ENCODE measurements at places on chromosomes 1 and 21.

GRCh38 chr1:67853704-67854103 is 20.4 kb upstream of the GNG12 start:
- peak; percentile 70 for DNase-seq

DNA sequence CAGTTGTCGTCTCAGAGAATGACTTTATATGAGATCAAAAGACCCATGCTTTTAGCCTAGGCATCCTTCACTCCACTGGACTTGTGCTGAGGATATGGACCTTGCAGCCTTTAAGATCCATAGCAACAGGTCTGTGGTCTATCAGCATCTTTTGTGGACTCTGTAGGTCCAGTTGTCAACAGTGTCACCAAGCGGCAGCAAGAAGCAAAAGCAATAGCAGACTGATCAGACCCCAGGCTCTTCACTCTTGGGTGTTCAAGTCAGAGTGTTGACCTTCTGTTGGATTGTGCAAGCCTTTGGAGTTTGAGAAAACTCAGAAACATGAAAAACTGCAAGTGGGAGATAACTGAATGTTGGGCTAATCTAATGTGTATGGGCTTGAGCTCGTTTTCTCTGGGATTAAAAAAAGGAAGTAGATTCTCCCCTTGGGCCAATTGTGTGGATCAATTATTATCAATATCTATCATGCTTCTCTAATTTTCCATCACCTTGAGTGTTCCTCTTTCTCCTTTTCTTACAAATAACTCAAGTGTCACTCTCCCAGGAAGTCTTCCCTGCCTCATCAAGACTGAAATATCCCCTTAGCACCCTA is 144.2 kb downstream of the LYPLAL1 start:
- DNase-seq, result no peak

GRCh38 chr1:24903955-24904730 is 25.9 kb downstream of the RUNX3 start:
- DNase-seq, result no peak

DNA sequence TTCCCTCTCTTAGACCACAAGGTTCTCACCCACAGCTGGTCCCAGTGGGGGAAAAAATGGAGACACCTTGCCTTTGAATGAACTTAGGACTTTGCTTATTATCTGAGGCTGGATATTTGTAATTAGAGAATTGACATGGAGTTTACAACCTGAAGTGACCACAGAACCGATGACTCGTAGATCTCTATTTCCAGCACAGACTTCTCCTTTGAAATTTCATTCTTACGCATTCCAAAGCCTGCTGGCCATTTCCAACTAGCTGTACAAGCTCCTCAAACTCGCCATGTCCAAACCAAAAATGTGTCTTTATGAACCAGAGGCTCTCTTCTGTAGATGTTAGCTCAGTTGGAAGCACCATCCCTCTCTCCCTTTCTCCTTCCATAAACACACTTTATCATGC is 12.0 kb downstream of the RAB7B start:
- DNase-seq, result no peak

DNA sequence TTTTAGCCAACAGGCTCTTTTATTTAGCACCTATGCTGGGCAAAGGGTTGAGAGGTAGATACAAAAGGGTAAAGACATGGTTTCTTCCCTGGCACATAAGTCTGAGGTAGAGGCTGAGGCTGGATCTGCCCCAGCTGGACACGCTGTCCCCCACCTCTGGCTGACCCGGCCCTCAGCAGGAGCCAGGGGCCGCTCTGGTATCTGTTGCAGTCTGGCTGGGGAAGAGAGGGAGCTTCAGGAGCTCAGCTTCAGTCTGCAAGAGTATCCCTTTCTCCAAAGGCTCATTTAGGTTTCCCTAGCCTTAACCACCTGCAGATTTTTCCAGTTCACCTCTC is 14.2 kb downstream of the BLACAT1 start:
- no peak for DNase-seq

DNA sequence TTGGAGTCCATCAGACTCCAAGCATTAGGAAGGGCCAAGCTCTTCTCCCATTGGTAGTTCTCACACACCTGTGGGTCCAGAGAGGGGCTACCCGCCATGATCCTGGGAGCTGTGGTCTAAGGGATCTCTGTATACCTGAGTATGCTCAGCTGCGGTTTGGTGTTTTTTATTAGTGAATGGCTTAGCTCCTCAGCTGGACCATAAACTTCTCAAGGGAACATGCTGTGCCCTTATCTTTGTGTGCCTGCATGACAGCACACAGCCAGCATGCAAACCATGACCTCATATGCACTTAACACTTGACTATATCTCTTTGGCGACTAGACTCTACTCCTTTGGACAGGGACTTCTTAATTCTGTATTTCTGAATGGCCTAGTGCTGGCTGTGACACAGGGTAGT is 94.5 kb downstream of the CD58 start:
- DNase-seq, result no peak

DNA sequence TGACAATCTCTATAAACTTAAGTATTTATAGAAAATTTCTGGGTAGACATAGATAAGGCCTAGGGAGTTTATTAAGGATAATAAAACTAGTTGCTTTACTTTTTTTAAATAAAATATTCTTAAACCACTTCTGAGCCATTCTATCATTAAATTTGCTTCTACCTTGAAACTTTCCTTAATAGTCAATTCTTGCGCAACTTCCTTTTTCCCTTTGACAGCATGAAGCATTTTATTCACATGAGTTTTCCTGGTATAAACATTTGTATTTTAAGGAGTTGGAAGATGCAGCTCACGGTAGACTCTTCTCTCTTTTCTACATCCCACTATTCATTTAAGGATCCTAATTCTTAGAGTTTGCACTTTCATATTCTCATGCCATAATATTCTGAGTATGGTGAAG is 75.8 kb upstream of the DPH5 start:
- peak; percentile 36 for DNase-seq

DNA sequence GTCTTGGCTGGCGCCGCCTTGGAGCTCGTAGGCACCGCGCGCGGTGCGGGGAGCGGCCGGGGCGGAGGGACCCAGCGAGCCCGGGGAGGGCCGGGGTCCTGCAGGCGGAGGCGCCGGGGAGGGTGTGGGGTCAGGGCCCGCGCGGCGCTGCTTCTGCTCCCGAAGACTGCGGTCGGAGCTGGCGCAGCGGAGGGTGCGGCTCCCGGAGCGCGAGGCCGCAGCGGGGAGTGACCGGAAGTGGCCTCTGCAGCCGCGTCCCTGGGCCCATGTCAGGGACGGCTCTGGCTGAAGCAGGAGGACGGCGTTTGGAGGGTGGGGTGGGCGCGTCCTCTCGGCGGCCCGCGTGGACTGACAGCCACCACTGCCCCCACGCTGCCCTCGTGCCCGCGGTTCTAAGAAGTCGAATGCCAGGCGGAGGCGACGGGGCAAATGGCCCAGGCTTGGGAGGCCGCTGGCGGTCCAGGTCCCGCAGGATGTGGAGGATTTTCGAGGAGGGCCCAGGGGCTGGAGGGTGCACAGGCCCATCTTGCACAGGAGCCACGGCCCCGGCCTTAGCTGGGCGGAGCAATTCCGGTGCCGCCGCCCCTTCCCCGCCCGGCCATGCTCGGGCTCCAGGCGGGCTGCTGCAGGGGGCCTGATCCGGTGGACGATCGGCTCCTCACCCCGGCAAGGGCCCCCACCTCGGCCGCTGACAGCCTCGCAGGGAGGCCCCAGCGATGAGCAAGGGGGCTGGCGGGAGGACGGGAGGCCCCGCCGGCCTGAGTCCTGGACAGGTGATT is 7.7 kb upstream of the ZNF669 start:
- DNase-seq, result peak; percentile 76

- peak; percentile 27 for DNase-seq
Measured at GRCh38 chr1:197976368-197976767, 59.2 kb downstream of the LHX9 start.

GRCh38 chr1:246304484-246305259 is 202.4 kb downstream of the SMYD3 start:
- no peak for DNase-seq

- peak; percentile 54 for DNase-seq
Measured at GRCh38 chr1:48196237-48196636, 26.3 kb upstream of the SLC5A9 start.

DNA sequence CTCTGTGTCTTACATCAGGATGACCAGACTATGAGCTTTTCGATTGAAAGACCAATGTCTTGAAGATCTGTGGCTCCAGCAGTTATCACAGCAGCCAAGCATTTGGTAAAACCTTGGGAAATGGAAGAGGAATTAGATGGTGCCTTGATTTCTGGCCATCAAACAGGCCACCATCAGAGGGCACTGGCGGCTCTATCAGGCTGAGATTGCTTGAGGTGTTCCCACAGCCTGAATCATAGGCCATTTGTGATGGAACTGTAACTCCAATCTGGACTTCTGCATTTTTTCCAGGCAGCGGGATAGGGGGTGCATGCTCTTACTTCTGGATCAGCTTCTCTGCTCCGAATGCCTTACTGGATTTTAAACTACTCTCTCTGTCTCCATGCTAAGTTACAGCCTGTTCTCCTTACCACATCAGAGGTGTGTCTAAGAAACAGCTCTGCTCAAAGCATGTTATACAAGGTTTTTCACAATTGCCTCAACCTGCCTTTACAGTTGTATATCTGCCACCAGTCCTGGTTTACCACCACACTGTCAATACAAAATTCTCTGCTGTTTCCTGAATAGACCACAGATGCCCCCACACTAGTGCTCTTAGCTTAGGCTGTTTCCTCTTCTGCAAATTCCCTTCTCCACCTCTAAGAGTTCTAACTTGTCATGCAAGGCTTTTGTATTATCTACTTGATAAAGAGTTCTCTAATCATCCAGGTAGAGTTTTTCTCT is 180.9 kb downstream of the PTGER3 start:
- DNase-seq, result peak; percentile 48

GRCh38 chr1:221327954-221328353 is 413.9 kb downstream of the DUSP10 start:
- no peak for DNase-seq

DNA sequence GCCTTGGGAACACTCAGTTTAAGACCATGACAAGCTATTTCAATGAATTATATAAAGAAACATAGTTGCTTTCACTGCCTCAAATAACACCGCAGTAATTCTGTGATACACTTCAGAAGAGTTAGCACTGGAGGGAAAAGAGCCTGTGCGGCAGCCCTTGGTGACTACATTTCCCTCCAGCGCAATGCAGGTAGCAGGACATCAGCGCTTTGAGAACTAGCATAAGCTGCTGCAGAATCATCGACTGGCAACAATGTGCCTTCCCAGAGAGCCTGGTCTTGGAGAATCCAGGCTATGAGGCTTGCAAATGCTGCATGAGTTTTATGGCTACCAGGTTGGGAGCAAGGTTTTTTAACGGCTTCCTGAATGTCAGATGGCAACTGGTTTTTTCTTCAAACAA is 7.5 kb downstream of the NRIP1 start:
- DNase-seq, result no peak

GRCh38 chr1:11180342-11180744 is 8.8 kb upstream of the ANGPTL7 start:
- no peak for DNase-seq

- no peak for DNase-seq
Measured at GRCh38 chr1:228891272-228892034, 156.2 kb downstream of the RHOU start.

DNA sequence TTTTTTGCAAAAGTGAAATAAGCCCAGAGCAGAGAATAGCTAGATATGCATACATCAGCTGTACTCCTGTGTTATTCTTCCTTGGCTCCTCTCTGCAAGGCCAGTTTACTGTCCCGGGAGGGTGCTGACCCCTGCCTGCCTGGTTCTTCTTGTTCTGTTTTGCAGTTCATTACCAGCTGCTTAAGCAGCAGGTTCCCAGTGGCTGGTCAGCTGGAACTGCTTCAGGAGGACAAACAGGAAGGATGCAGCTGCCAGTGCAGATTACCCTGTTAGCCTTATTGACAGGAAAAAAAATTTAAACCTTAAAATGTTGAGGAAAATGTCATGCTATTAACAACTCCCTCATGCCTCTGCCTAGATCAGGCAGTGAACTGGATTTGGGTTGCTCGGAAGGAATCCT is 16.0 kb upstream of the LRIG2 start:
- DNase-seq, result no peak

GRCh38 chr1:7722670-7723012 is 48.5 kb upstream of the VAMP3 start:
- no peak for DNase-seq

GRCh38 chr1:47942240-47942629 is 55.0 kb downstream of the TRABD2B start:
- DNase-seq, result no peak

Data from suppressor macrophage treated with lipopolysaccharide for 1 hour (primary cell).